ENCODE measurements at places on chromosomes 6 and 20.

DNA sequence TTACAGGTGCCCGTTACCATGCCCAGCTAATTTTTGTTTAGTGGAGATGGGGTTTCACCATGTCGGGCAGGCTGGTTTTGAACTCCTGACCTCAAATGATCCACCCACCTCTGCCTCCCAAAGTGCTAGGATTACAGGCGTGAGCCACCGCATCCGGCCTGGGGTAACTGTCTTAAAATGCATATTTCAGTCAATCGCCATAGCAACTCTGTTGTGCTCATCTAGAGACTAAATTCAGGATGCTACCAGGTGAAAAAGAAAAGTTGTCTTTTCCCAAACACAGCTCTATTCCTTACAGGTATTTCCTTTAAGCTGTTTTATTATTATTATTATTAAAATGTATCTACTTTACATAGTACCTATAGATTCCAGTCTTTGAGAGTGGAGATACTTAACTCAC lies 66.6 kb downstream of the RNF182 start:
- DNase-seq, result no peak

GRCh38 chr6:81727876-81728517 lies 24.5 kb downstream of the TENT5A start:
- DNase-seq, result no peak

DNA sequence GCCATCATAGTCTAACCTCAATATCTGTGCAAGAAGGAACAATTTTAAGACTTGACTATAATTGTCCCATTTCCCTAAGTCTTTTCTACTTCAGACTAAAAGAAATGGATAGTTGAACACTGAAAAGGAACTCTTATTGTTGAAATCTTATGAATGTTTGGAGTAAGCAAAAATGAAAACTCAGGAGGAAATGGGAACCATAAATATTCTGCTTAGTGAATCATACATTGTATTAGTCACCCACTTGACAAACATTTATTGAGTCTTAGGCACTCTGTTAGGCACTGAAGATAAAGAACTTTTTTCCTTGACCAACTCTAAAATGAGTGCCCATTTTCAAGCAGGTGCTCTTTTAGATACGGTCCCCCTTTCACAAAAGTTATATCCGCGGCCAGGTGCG lies 8.7 kb downstream of the CCDC170 start:
- no peak for DNase-seq

DNA sequence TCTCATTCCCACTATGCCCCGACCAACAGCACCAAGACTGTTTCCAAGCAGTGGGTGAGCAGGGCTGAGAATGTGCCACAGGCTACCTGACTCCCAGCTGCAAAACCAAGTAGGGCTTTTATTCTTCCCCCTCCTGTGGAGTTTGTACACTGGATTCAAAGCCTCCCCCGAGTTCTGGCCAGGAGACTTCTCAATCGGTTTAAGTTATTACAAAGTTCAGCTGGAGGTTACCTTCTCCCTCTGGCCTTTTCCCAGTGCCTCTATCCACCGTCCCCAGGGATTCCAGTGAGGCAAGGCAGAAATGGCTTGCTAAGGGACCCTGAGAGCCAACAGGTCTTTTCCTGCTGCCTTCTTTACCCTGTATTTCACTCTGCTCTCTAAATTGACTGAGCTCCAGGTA lies 217.0 kb downstream of the ADGRG6 start:
- DNase-seq, result no peak

- no peak for DNase-seq
These were observed 43.6 kb upstream of the SLC22A23 start for GRCh38 chr6:3500262-3501014.
